ENCODE measurements at places on chromosomes 7 and 10.
A peak's percentile ranks its signal among the peaks of the same experiment; 100 is the strongest.

DNA sequence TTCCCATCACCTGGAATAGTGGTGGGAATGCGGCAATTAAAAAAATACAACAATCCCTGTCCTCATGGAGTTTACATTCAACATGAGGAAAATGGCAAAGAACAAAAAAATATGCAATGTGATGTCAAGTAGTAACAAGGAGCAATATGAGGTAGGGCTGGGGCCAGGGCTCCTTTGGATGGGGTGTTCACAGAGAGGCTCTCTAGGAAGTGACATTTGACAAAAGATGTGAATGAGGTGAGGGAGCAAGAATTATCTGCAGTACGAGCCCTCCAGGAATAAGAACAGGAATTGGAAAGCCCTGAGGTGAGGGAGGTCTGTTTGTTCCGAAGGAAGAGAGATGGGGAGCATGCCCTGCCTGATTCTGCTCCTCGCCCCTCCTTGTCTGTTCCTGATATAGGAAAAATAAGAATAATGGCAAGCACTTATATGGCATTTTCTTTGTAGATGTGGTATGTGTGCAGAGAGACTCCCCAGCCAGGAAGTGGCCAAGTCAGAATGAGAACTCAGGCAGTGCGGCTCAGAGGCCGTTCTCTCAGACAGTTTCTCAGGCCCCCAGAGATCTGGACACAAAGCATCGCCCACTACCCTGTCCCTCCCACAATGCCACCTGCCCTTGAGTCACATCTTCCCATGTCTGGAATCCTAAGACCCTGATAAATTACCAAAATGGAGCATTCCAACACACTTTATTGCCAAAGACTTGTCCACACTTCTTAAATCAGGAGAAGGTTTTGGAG lies 105.6 kb downstream of the APBB1IP start:
- DNase-seq, result no peak

DNA sequence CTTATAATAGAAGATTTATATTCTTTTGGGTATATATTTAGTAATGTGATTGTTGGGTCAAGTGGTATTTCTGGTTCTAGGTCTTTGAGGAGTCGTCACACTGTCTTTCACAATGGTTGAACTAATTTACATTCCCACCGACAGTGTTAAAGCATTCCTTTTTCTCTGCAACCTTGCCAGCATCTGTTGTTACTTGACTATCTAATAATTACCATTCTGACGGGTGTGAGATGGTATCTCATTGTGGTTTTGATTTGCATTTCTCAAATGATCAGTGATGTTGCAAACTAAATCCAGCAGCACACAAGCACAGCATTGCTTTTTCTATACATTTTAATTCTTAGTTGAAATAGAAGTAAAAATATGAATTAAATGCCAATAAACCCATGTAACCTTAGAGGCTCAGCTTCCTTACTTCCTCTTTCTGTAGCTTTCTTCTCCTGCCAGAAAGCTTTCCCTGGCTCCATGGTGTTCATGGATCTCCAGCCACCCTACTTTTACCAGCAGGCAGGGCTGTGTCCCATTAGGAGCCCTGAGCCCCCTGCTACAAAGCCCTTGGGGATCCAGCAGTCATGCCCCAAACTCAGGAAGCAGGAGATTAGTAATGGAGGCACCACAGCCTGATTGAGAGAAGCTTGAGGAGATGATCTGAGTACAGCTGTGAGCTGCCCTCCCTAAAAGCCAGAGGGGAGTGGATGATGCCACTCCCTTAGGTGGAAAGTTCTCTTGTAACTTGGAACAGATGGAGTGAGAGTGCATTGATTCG lies 158.6 kb downstream of the TMEM178B start:
- DNase-seq, result no peak

GRCh38 chr10:122044713-122045112 lies 55.8 kb downstream of the TACC2 start:
- DNase-seq, result no peak

- DNase-seq, result no peak
These were observed 210.8 kb upstream of the TMEM196 start for GRCh38 chr7:19984231-19984632.

GRCh38 chr10:71623098-71623985 lies 96.2 kb downstream of the C10orf105 start:
- DNase-seq, result peak; percentile 65

- no peak for DNase-seq
These were observed 336.9 kb upstream of the C7orf33 start for GRCh38 chr7:148253629-148254028.

DNA sequence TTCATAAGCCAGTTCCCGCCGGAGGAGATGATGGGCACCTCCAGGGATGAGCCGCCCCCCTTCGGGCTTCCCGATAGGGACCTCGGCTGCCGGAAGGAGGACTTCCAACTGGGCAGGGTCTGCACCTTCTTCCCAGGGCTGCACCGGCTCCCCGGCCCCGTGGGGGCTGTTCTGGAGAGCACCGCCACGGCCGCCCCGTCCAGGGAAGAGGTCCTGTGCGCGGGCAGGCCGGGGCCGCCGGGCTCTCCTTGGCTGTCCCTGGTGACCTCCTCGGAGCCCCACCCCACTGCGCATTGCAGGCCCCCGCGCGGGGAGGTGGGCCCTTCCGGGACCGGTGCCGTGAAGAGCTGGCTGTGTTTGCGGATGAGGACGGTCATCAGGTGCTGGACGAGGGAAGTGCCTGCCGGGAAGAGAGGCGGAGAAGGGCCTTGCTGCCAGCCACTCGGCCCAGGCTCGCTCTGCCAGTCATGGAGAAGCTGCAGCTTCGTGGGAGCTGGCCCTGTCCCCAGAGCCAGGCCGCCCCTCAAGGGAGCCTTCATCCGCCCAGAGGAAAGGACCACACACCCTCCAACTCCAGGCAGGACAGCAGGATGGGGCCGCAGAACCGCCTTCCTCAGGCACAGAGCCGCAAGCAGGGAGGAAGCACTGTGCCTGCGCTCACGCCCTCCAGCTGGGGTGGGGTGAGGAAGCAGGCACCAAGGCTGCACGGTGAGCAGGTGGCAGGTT lies 144.4 kb downstream of the MAPK8 start:
- DNase-seq, result no peak

DNA sequence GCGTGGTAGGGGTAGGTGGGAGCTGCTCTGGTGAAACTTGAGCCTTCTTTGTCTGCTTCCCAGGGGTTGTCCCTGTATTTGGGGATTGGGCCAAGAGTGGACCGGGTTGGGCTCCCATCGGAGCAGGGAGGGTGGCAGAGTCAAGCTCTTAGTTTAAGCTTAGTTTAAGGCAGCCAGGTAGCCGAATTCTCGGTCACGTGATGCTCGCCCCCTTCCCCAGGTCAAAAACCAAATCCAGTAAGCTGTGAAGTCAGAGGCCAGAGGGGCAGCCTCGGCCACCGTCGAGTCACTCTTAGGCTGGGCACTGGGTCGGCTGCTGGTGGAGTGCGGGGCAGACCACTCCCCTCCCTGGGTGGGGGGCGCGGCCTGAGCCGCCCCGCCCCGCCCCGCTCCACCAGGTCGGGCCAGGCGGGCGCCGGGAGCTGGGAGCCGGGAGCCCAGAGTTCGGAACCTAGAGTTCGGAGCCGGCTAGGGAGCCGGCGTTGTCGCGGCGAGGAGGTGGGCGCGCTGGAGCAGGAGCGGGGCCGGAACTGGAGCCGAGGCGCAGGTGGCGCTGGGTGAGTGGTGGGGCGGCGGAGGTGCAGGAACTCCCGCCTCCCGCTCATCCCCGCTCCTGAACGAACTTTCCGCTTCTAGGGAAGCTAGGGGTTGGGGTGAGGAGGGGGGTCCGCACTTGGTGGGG lies 2.8 kb upstream of the LZTS2 start:
- DNase-seq, result no peak

DNA sequence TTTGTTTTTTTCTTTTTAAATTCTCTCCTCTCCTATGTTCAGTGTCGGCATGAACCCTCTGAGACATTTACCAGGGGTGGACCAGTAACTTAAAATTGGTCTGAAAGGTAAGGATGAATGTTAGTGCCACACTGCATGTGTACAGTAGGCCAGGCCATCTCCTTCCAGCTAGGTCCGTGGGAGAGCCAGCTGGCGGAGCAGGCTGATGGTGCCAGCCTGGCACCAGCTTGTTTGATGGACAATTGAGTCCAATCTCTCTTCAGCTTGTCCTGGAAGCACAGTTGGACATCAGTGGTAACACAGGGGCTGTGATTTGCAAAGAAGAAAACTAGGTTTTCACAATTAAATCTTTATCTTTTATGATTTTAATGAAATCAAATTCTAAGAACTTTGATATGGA lies 136.5 kb downstream of the CNNM2 start:
- DNase-seq, result peak; percentile 20

DNA sequence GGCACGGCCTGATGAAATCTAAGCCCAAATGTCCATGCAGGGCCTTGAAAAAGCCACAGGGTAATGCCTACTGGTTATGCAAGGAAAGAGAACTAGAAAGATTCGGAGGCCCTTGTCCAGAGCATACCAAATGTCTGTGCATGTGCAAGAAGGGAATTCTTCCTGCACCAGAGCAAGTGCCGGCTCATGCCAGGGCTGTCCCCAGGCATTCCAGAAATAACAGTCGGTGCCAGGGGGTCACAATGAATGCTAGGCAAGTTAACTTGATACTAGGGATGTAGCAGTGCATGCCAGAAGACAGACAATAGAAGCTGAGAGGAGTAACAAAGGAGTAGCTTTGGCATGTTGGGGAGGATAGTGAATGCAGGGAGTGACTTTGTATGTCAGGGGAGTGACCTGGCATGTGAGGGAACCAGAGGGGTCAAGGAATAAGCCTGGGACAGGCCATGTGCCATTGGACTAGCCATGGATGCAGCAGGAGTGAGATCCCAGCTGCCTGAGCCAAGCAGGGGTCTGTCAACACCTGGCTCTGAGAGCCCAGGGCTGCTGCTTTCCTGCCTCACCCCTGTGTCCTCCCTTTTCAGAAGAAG lies 119.5 kb upstream of the UNC5B start:
- DNase-seq, result no peak

GRCh38 chr7:75843613-75844116 lies 30.1 kb upstream of the CCL24 start:
- DNase-seq, result no peak

- DNase-seq, result peak; percentile 89
These were observed 14.9 kb upstream of the CRCP start for GRCh38 chr7:66099551-66100407.

DNA sequence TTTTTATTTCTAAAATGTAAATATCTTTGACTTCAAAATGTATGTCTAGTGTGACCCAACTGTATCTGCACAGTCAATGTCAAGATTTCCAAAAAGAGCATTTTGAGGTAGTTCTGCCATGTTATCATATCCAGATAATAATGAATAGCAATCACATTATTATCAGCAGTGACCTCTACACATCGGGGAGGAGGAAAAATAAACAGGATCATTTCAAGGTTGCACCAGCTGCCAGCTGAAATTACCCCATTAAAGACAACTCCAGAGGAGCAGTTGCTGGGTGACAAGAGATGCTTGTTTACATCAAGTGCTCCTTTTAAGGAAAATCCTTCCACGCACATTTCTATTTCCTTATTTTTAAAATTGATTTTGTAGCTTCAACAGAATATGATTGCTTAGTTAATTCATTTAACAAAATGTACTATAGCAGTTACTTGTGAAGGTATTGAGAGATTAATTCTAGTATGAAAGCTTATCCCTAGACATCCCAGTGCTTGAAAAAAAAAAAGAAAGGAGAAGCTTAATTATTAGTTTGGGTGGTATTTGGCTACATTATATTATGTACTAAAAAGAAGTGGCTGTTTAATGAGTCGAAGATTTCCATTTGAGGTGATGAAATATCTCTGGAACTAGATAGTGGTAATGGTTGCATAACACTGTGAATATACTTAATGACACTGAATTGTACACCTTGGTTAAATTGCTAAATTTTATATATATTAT lies 19.3 kb upstream of the SLC35G1 start:
- DNase-seq, result no peak

DNA sequence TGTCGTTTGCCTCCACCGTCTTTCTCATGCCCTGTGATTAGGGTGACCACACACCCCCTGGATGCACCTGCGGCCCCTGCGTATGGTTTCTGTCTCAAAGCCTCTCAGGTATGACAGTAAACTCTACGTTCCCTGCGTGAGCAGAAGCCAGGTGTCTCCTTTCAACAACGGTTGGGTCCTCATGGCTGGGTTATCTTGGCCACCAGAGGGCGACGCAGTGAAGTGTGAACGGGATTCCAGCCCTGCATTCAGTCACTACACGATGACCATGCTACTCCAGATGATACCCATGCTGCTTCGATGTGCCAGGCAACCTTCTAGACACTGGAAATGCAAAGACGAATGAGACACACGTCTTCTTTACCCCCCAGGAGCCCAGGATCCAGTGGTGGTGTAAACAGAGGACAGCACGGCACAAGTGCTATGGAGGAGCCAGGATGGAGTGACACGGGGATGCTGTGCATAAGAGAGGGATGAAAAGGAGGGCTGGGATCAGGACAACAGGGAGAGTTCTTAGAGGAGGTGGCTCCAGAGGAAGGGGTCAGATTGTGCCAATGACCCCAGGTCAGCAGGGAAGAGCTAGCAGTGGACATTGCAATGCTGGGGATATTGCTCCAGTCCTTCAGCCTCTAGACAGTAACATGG lies 228.1 kb upstream of the PFKP start:
- DNase-seq, result no peak

GRCh38 chr7:47577321-47577919 lies 4.5 kb downstream of the TNS3 start:
- DNase-seq, result no peak

GRCh38 chr10:77182803-77183202 lies 454.8 kb downstream of the KCNMA1 start:
- no peak for DNase-seq

- no peak for DNase-seq
These were observed 17.5 kb downstream of the HNRNPF start for GRCh38 chr10:43391496-43391895.

GRCh38 chr10:34756584-34756983 lies 58.5 kb downstream of the PARD3 start:
- DNase-seq, result no peak

DNA sequence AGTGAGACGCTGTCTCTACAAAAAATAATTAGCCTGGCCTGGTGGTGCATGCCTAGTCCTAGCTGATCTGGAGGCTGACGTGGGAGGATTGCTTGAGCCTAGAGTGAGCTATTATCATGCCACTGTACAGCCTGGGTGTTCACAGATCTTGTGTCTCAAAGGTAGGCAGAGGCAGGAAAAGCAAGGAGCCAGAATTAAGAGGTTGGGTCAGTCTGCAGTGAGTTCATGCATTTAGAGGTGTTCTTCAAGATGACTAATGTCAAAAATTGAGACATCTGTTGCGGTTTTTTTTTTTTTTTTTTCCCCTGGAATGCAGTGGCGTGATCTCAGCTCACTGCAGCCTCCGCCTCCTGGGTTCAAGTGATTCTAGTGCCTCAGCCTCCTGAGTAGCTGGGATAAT lies 5.4 kb downstream of the PPIA start:
- DNase-seq, result no peak

DNA sequence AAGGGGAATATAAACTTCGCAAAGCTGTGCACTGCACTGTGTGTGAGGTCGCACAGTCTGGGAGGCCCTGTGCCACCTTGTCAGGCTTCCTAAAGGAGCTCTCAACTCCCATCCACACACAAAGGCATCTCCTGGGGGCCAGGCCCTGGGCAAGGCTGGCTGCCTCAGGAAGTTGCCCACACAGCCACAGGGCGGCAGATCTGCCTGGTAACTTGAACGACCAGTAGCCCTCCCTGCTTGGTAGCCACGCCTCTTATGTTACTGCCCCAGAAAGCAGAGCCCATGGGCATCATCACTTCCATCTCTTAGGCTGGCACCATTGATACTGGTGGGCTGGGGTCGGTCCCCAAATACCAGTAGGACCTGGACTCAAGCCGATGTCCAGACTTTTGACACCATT lies 82.8 kb downstream of the HECW1 start:
- DNase-seq, result no peak
